ENCODE measurements at places on chromosomes 11 and 22.

- no peak for DNase-seq
Observed at GRCh38 chr11:88202498-88202897, 27.3 kb upstream of the RAB38 start.

DNA sequence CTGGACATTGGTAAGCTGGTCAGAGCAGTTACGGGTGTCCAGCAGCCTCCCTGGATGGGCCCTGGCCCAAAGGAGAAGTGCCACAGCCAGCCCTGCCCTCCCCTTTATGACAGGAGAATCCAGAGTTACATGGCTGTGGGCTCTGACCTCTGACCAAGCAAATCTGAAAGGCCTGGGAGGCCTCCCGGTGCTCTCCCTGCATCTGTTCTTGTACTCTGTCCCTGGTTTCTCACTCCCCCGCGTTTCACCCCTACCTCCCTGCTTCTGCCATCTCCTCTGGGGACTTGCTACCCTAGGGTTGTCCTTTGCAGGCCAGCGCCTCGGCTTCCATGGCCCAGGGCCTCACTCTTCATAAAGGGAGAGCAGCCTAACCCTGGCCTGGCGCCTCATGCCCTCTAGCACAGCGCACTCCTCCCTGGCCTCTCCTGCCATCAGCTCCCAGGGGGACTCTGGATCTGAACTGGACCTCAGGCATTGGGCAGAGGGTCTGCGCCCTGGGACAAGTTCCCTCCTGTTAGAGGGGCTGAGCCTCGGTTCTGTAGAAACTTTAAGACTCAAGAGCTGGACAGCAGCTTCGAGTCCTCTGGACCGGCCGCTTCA, 10.7 kb downstream of the PICK1 start:
- DNase-seq: no peak

- DNase-seq: no peak
Observed at GRCh38 chr11:12430351-12430750, 53.0 kb downstream of the PARVA start.

- DNase-seq: no peak
Observed at GRCh38 chr11:35524780-35525179, 636 bp downstream of the PAMR1 start.

- no peak for DNase-seq
Observed at GRCh38 chr11:134760299-134760698, 348.3 kb upstream of the B3GAT1 start.

DNA sequence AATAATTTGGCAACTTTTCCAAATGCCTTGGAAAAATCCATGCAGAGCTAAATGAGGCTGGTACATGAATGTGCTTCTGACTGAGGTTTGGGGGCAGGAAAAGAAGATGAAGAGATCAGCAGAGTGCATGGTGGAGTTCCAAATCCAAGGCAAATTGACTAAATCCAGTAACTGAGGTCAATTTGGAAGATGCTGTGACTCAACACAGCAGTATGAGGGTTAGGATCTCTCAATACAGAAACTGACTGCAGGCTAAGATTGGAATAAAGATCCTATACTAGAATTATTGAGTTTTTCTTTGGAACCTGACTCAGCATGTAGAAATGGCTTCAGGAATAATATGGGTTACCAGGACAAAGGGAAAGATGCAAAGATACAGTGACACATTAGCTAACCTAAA, 99.3 kb upstream of the FAT3 start:
- no peak for DNase-seq

GRCh38 chr11:69869311-69869939, 50.2 kb upstream of the FGF3 start:
- no peak for DNase-seq

DNA sequence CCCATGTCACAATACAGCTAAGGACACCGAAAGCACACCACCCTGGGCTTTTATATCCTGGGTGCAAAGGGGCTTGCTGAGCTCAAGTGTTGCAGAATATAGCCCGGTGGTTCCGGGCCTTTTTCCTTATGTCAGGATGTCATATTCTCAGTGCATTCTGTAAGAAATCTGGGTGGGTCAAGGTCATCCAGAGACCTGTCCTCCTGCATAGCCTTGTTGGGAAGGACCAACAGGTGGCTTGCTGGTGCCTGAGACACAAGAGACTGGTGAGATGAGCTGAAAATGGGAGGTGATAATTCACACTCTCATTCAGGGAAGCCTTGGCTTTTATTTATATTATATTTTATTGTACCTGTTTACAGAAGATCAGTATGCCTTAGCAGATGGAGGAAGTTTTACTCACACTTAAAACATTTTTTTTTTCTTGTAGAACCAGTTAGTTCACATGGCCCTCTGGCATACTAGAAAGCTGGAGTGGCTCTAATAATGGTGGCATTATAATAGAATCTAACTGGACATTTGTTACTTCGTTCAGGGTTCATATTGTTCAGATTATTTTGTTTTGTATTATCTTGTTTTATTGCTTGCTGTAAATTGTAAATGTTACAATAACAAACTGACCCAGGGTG, 14.6 kb upstream of the TMEM123 start:
- no peak for DNase-seq

GRCh38 chr11:16841984-16842383, 103.5 kb downstream of the C11orf58 start:
- no peak for DNase-seq

DNA sequence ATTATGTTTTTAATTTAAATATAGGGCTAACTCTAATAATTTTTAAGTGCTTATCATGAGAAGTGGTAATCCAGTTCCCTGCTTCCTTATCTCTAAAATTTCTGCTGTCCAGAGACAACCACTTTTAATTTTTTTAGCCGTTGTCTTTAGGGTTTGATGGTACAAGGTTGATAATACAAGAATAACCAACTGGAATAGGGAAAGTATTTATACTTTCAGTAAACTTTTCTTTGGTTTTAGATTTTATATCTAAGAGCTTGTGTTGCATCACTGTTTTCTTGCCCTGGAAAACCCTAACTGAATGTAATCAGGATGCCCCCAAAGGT, 46.5 kb upstream of the ADORA2A start:
- DNase-seq: no peak

GRCh38 chr22:33112580-33112979, 54.4 kb upstream of the SYN3 start:
- DNase-seq: no peak

GRCh38 chr11:126871792-126872191, 128.8 kb downstream of the KIRREL3 start:
- no peak for DNase-seq

DNA sequence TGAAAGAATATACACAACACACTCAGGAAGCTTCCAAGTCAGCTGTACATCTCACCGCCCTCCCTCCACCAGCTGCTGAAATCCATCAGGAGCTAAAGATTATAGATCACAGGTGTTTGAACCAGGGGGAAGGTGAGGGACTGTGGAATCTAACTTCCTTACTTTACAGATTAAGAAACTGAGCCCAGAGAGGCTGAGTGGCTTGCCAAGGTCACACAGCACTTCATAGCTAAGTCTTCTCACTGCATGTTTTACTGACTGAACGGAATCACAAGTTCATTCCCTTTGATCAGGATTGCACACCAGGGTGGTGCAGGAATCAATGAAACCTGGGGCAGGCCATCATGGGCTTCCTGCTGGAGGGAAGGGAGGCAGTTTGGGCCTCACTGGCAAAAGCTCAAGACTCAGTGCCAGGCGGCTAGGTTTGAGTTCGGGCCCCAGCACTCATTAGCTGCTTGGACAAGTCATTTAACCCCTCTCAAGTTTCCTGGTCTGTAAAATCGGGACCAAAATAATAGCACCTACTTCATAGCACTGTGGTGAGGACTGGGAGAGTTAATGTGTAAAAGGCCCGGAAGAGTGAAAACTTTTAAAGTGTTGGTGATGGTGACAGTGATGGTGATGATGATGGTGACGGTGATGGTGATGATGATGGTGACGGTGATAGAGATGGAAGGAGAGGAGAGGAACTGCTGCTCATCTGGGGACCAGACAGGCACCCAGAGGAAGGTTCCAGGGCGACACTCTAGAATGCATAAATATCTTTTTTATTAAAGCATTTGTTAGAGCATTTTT, 8.2 kb downstream of the CD5 start:
- peak; percentile 53 for DNase-seq

DNA sequence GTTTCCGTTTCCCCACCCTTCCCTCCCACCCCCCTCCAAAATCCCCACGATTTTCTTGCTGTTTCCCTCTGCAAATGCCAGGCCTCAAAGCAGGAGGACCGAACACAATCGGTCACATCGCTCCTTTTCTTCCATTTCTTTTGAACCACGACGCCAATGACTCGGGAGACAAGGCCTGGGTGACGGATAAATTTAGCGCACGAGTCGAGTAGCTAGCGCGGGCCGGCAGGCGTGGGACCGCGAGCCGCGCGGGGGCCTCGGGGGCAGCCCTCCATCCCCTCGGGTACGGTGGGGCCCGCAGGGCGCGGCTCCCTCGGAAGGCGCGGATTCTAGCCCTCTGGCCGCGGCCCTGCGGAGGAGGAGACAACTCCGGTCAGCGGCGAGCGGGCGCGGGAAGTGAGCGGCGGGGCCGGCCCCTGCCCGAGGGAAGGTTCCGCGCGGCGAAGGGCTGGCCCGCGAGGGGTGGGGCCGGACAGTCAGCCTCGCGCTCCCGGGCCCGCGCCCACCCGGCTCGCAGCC, 414 bp downstream of the JOSD1 start:
- DNase-seq: no peak

DNA sequence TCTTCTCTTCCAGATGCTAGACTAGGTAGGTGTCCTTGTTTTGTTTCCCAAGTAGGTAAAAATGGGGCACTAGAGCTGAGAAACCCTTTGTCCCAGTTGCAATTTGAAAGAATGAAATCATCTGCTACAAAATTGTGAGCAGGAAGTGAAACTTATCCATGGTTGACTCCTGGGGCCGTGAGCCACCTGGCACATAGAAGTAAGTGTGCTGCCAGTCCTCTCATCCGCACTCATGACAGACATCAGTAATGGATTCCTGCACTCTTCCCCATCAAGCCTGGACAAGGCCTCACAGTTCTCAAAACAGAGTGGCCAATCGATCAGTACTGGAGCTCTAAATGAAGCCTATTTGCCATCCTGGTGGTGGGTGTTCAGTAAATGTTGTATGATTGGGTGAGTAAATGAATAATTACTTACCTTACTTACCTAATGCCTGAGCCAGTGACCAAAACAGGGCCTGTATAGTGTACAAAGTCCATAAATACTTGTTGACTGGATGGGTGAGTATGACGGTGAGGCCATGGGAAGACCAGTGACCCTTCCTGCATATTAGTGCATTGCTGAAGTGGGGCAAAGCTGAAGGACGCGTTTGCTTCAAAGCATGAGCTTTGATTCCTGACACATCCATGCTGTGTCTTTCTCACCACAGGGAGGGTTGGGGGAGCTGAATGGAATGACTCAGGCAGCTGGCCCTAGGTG, 68.9 kb upstream of the HEPHL1 start:
- DNase-seq: no peak

DNA sequence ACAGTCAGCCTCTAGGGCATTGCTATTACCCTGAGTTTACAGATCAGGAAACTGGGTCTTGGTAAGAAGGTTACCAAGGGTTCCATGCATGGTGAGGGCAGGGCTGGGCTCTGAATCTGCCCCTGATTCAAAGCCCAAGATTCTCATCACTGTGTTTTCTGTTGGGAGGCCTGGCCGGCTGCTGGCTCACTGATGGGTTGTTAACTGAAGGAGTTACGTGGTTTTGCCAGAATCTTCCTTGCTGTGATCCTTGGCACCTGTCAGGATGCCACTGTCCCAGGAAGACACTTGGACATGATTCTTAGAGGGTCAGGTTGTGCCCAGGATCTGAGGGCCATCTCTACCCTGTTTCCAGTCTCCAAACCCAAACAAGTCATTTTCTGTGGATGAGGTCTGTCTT, 61.5 kb downstream of the ADAMTS15 start:
- DNase-seq: no peak

DNA sequence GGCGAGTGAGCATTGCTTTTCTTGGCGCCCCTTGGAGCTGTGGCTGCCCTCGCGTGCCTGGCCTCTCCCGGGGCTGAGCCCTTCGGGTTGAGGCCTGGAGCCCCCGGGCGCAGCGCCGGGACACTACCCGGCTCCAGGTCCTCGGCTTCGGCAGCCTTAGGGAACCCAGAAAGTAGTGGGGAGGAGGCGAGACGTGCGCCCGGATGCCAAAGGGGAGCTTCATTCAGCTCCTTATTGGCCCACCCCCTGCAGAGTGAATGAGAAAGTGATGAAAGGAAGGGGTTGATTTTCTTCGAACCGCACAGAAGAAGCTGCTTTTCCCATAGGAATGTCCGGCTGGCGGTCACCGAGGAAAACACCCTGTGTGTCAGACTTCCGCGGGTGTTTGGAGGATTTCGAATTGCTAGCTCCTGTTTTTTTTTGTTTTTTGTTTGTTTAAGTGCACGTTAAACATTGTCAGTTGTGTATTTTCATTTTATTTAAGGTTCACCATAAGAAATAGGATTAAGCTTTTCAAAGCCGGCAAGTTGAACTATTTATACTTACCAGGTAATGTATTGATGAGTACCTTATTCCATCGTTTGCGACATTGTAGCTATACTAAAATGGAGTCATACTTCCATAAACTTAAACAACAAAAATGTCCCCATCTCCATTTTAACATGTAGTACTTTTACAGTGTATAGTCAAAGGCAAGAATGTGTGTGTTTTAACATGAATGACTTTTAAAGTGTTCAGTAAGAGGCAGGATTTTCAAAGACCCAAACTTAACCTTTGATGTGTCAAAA, 841 bp upstream of the EIF4G2 start:
- peak; percentile 43 for DNase-seq

DNA sequence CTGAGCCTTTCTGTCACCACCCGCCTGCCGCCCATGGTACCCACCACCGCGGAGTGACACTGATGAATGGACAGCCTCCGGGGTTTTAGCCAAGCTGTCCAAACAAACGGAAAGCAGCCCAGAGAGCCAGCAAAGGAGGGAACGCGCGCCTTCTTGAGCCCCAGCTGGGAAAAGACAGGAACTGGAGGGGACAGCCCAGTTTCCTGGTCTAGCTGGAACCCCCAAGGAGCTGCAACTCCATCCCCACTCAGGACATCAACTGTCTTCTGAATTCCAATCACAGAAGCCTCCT, 33.7 kb downstream of the SHISAL1 start:
- DNase-seq: no peak

- DNase-seq: no peak
Observed at GRCh38 chr11:107301878-107302277, 155.7 kb downstream of the CWF19L2 start.

DNA sequence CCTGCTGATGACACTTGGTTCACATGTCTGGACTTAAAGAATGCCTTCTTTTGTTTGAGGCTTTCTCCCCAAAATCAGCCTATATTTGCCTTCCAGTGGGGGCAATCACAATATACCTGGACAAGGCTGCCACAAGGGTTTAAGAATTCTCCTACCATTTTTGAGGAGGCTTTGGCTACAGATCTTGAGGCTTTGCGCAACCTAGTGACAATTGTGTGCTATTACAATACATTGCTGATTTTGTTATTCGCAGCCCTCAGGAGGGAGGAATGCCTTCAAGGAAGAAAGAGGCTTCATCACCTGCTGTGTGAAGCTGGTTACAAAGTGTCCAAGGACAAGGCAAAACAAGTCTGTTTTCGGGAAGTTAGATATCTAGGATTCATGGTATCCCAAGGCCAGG, 50.8 kb upstream of the OR4C15 start:
- no peak for DNase-seq

DNA sequence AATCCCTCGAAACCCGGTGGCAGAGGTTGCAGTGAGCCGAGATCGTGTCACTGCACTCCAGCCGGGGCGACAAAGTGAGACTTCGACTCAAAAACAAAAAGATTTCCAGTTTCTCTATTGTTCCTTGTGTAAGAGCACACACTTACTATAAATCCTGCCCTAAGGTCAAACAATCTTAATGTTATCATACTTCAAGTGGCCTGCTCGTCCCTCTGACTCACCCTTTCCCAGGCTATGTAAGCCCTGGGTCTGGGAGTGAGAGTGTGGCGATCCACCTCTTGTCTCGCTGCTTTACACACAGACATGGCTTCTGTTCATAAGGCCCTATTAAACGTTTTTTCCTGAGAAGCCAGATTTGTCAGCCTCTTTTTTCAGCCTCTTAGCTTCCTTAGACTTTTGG, 24.4 kb upstream of the A4GALT start:
- no peak for DNase-seq

All from CD4-positive, alpha-beta T cell treated with Interleukin-12 subunit alpha and Interleukin-12 subunit beta, for 1 hour (primary cell).